ENCODE measurements at places on chromosomes 11 and 22.

GRCh38 chr11:99739464-99740089 lies 718.8 kb downstream of the CNTN5 start:
- DNase-seq: no peak

GRCh38 chr11:112999520-112999919 lies 38.3 kb downstream of the NCAM1 start:
- DNase-seq: no peak

DNA sequence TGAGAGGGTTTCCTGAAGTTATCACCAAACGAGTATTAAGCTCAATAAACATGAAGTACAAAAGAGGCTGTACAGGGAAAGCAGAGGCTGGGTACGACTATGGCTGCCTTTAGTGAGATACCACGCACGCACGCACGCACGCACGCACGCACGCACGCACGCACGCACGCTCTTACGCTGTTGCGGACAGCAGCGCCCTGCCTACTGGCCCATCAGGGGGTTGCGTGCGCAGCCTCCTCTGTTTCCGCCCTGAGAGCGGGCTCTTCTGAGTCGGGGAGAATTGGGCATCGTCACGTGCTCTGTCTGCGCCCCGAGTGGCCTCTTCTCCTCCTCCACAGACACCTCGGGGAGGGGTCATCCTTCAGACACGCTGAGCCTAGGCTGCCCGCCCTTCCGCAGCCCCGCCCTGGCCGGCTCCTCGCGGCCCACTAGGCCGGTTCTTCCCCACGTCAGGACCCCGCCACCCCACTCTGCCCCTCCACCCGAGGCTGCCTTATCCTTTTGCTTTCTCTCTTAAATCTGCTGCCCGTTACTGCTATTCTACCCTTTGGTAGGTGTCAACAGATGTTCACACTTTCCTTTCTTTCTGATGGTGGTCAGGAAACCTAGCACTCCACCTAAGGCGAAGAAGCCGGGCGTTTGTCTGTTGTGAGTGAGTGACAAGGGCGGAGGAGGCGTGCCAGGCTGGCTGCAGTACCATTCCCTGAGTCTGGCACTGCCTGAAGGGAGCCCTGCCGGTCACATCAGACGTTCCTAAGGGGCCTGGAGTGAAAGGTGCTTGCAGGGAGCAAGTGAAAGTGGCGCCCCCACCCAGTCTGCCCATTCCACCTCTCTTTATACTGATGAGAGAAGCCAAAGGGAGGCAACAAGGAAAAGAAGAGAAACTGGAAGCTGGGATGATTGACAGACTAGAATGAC lies 300.4 kb upstream of the B3GAT1 start:
- DNase-seq: no peak

- DNase-seq: no peak
These were observed 73.7 kb upstream of the TSPAN18 start for GRCh38 chr11:44652901-44653644.

DNA sequence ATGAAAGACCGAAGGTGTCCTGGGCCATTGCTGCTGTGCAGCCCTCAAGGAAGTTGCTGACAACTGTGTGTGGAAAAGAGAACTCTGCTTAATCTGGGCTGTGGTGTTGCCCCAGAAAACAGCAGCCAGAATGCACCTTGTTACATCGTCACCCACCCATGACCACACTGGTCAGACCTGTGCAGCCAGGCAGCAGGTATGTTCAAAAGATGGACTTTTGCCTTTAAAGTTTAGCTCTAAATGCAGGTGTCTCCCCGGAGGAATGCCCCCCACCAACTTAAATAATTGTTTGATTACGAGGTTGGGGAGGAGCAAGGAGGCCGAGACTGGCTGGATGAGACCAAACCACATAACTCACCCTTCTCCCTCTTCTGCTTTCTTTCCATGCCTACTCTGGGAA lies 15.3 kb upstream of the POLA2 start:
- no peak for DNase-seq

DNA sequence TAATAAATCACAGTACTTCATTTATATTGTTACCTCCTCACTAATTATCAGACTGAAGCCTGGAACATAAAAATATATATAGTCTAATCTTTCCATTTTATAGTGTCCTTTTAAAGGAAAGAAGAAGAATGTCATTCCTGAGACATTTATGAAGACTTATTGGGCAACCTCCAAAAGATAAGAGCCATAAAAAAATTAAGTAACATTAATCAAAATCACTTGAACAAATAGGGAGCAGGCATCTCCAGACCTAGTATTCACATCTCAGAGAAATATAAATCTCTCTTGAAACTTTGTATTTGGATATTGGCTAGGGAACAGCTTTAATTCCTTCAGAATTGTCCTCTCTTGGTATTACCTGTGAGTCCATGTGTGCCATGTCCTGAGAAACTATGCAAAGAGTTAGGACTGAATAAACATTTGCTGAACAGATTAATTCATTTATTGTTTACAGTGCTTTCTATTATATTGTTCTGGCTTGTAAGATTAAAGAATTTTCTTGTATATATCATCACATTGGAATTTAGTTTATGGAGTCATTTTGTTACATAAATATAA lies 530.5 kb upstream of the LRRC4C start:
- DNase-seq: no peak

- DNase-seq: no peak
These were observed 91.6 kb upstream of the PAX6 start for GRCh38 chr11:31902706-31903105.

DNA sequence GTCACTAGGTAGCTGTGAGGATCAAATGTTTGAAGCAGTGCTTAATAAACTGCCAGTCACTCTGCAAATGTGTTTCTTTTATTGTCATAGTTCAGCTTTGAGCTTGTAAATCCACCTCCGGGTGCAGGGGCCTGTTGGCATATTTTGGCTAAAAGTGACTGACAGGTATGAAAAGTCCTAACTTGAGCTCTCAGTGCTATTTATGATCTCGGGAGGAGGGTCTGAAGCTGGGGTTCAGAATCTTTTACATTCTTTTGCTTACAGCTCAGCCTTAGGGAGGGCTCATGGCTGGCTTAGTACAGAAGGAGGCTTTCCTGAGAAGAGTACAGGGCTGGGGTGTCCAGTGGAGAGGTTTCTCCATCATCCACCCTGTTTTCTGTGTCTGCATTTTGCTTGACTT lies 1.5 kb downstream of the ASPHD2 start:
- no peak for DNase-seq

DNA sequence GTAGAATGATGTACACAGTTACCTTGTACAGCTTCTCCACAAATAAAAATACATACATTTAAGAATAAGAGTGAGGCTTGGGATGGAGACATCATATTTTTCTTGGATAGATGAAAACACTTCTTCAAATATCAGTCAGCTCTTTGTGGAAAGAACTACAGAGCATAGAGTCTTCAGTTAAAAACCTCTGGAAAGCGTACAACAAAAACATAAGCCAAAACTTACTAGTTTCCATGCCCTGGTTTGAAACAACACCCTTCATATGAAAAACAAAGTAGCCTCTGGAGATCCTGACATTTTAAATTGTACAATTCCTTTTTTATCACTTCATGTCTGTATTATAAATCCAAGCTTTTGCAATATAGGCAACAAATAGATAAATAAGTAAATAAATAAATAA lies 7.0 kb upstream of the CEP126 start:
- no peak for DNase-seq

GRCh38 chr22:40723396-40723933 lies 44.2 kb downstream of the MCHR1 start:
- no peak for DNase-seq

DNA sequence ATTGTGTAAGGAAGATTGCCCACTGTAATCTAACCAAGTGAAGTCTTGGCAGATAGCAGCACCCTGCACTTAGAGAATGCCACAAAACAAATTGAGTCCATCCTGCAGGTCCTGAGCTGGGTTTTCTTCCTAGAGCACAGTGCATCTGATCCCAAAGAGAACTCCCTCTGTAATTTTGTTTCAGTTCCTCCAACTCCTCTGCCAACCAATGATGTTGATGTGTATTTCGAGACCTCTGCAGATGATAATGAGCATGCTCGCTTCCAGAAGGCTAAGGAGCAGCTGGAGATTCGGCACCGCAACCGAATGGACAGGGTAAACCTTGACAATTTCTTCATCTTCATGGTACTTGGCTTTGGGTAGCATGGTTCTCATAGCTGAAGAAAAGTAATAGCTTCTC lies 33.1 kb upstream of the ST14 start:
- no peak for DNase-seq

GRCh38 chr11:57899378-57899777 lies 124.3 kb upstream of the OR9Q1 start:
- DNase-seq: no peak

DNA sequence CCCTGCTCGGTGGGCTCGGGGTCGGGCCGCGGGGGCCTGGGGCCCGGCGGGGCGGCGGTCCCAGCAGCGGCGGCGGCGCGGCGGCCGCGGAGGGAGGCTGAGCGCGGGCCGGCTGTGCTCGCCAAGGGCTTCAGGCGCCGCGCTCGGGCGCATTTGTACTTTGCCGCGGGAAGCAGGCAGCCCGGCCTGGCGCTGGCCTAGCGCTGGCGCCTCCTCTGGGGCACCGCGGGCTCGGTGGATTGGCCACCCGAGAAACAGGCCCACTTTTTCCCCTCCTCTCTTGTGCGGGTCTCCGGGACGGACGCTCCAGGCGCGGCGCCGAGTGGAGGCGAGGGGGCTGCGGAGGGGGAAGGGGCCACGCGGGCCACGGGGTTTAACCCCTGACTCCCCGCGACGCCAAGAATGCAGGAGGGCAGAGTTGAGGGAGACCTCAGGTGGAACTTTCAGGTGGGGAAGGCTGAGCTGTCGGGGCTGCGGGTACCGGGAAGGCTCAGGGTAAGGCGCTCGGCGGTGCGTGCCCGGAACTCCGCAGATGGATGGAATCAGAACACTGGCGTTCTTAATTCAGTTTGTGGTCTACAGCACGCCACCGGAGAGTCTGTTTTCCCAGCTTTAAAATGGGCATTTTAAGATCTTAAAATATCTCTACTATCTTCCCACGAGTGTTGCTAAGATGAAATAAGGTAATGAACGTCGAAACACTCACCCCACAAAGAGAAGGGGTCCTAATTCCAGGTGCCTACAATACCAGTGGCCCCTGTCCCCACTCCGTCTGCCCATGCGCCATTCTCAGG lies at the start of gene CHRDL2:
Gene CHRDL2 (minus strand): TSS at position 126 of the 794 bp plus-strand sequence. CDS start 538 bp downstream, outside the sequence.
- DNase-seq: no peak

DNA sequence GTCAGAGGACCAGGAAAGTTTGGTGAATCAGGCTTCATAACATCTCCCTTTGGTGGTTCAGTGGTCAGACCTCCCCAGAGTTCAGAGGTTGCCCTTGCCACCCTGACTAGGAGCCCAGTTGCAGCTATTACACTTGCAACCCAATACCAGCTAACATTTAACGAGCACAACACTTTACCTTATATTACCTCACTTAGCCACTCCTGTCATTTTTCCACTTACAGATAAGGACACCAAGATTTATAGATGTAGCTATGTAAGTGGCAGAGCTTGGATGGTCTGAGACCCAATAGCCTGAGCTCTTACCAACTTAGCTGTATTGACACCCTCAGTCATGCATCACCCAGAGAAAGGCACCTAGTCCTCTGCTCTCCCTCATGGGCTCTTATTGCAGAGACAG lies 234.7 kb downstream of the INSC start:
- no peak for DNase-seq

- no peak for DNase-seq
These were observed 139.5 kb upstream of the TTC12 start for GRCh38 chr11:113174882-113175281.

GRCh38 chr22:47304191-47304831 lies 541.9 kb downstream of the TBC1D22A start:
- DNase-seq: no peak

DNA sequence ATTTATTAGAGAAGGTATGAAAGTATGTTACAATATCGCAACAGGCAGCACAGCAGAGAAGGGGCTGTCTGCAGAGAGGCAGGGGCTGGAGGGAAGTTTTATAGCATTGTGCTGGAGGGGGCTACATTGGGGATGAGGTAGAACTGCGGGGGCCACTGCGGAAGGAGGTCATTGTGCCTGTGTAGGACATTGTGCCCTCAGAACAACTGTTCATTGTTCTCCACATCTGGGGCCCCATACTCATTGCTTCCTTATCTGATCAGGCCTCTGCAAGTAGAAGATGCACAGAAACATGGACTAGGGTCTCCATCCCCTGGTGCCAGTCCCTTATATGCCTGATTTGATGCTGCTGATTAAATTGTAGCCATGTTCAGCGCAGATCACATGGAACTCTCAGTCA lies 12.1 kb downstream of the NADSYN1 start:
- DNase-seq: no peak

DNA sequence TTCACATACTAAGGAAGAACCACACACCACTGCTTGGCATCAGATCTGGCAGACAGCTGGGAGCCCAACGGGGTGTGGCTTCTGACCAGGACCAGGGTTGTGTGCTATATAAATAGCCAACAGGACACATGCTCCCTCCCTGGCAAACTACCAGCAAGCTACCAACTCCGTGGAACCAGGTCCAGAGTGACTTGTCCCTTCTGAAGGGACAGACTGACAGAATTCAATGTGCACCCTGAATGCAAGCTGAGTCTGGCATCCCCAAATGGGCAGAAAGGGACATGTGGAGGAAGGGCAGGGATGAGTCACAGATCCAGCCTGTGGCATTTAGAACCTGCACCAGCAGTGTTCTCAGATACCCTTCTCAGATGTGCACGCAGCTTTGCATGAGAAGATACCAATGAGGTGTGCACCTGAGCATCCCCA lies 92.9 kb downstream of the MICAL3 start:
- no peak for DNase-seq

GRCh38 chr11:33696931-33697638 lies 3.5 kb downstream of the C11orf91 start:
- DNase-seq: no peak
